ENCODE measurements at places on chromosomes 7 and 10.

- no peak for DNase-seq
Measured at GRCh38 chr10:35579116-35579515, 26.0 kb upstream of the GJD4 start.

DNA sequence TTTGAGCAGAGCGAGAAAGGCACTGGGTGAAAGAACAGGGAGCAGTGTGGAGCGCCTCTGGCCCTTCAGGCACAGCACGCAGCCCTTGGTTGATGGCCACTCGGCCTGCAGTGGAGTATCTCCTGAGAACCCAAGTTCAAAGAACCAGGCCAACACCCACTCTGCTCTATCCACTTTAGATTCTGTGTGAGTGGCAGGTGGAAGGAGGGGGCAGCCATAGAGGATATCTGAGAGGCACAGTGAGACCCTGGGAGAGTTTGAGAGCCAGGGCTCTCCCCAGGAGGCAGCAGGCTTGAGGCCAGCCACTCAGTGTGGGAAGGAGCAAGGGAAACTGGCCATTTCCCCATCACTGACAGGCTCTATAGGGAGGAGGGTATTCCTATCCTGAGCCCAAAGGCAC is 52.5 kb upstream of the PTN start:
- DNase-seq: no peak

DNA sequence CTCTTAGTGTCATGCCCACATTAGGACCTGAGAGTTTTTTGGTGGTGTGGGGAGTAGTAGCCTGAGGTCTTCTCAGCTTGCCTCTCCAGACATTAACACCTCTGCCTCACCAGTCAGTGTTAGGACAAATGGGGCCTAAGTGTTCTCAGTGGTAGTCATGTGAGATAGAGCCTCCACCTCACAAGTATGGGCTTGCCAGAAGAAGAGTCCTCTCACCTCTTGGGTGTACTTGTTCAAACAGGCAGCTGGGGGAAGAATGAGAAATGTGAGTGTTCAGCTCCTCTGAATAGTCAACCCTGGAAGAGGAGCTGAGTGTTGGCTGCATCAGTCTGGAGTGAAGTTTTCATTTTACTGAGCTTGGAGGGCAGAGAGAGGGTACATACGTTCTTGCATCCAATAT is 464.6 kb downstream of the POM121L12 start:
- DNase-seq: no peak

- DNase-seq: no peak
Measured at GRCh38 chr10:85847085-85847484, 519.5 kb downstream of the GRID1 start.

GRCh38 chr7:129495987-129496386 is 6.3 kb upstream of the SMKR1 start:
- no peak for DNase-seq

- DNase-seq: no peak
Measured at GRCh38 chr10:33818343-33818742, 483.9 kb upstream of the NRP1 start.

DNA sequence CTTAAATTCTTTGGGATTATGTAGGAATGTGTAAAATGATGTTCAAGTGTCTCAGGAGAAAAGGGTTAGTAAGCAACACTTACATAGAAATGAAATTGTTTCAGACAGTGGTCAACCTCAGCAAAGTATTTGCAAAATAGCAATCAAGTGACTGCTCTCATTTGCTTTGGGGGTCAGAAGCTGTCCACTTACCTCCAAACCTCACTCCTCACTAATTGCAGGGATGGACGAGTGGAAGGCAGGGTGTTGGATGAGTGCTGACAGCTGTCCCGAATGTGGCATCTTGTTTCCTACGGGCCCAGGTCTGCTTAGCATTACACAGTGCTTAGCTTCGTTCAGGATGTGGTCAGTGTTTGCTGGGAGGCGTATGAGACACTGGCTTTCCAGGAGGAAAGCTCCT is 437.0 kb downstream of the SUGCT start:
- no peak for DNase-seq

GRCh38 chr7:18212758-18213157 is 185.1 kb upstream of the PRPS1L1 start:
- no peak for DNase-seq

- no peak for DNase-seq
Measured at GRCh38 chr7:85125176-85125575, 61.7 kb downstream of the SEMA3D start.

DNA sequence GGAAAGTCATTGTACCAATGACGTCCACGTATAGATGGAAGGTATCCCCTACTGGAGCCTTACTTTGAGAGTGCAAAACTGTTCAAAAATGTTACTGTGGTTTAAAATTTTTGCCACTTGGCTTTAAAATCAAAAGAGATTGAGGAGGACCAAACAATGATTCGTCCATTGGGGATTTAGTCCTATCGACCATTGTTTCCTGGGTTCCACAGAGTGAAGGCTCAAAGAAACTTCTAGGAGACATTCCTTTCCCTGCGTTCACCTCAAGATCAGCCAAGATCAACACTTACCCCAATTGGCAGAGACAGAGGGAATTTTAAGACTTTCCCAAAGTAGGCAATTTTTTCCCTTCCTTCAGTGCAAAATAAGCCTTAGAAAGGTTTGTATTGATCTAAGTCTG is 152.3 kb downstream of the NEBL start:
- no peak for DNase-seq

- no peak for DNase-seq
Measured at GRCh38 chr10:13525663-13526062, 3.2 kb downstream of the BEND7 start.

DNA sequence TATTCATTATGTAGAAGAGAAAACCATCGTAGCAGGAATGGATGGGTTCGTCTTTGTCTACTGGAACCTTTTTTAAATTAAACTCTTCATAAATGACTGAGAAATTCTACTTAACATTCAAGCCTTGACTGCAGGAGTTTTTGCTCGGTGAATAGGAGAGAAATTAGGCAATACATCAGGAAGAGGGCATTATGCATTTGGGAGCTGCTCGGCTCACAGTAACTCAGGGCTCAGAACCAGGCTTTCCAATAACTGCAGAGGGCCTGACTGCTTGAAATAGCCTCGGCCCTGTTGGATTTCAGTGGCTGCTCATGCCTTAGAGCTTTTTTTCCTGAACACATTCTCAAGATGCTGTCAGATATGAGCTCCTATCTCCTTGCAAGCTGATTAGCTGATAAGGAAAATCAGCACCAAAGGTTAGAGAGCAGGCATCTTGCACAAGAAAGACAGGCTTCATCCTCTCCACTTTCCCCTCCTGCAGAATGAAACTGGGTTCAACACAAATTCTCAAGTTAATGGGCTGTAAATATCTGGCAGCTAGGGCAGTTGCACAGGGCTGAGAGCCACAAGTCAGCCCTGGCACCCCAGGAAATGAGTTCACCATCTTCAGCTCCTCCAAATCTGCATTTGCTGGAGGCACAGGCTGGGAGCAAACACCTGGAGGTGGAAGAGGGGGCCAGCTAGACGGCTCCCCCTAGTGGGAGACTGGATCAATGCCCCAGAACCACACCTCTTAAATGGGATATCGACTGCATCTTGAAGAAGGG is 24.3 kb downstream of the TECTB start:
- DNase-seq: no peak

DNA sequence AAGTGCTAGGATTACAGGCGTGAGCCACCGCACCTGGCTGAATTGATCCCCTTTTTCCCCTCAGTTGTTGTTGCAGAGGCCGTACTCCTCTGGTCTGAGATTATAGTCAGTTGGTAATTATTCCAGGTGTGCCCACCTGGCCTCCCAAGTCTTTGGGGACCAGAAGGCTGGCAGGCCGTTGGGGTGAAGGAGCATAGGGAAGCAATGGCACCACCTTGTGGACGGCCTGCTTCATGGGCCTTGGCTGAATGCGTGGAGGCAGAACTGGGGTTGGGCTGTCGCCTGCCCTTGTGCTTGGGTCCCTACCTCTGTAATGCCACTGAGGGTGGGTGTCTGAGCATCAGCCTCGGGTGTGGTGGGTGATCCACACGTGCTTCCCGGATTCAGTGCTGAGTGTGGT is 125.7 kb downstream of the RGS10 start:
- DNase-seq: no peak

DNA sequence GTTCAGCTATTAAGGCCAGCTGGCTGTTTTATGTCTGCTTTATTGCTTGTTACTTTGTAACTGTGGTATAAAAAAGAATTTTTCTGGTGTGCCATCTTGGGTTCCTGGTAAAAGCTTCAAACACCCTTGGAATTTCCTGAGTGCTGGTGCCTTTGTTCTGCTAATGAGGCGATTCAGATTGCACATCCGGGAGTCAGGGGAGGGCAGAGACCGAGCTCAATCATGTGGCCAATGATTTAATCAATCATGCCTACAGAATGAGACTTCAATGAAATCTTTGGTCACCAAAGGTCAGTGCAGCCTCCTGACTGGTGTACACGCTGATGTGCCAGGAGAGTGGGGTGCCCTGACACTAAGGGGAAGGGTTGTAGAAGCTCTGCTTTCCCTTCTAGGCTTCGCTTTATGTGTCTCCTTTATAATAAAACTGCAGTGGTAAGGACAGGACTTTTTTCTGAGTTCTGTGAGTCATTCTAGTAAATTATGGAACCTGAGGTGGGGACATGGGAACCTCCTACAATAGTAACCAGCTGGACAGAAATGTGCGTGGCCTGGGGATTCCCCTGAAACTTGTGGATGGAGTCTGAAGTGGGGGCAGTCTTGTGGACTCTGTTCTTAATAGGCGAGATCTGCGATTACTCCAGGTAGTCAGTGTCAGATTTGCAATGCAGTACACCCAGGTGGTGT is 69.4 kb upstream of the OGDHL start:
- no peak for DNase-seq

GRCh38 chr10:59708816-59709394 is 745 bp downstream of the SLC16A9 start:
- DNase-seq: no peak

DNA sequence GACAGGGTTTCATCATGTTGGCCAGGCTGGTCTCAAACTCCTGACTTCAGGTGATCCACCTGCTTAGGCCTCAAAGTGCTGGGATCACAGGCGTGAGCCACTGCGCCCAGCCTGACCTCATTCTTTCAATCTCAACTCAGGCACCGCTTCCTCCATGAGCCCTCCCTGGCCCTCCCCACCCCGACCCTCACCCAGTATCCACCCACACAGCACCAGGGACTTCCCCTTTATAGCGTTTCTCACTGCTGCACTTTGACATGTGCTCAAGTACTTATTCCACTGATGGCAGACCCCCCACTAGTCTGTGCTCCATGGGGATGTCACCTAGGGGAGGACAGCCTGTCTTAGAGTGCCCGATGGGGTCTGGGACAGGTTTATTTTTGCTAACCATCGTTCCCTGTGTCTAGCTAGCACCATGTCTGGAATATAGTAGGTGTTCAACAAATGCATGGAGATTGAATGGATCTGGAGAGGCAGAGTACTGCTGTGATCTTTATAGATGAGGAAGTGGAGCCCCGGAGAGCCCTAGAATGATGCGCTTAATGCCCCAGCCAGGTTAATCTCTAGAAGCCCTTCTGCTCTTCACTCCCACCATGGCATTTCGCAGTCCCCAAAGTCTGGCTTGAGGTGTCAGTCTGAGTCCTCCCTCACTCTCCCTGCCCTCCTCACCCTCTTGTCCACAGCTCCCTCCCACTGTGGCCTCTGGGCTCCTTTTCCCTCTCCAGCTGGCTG is 258.8 kb downstream of the RPS24 start:
- no peak for DNase-seq

- DNase-seq: no peak
Measured at GRCh38 chr10:106378251-106378650, 786.3 kb downstream of the SORCS1 start.

DNA sequence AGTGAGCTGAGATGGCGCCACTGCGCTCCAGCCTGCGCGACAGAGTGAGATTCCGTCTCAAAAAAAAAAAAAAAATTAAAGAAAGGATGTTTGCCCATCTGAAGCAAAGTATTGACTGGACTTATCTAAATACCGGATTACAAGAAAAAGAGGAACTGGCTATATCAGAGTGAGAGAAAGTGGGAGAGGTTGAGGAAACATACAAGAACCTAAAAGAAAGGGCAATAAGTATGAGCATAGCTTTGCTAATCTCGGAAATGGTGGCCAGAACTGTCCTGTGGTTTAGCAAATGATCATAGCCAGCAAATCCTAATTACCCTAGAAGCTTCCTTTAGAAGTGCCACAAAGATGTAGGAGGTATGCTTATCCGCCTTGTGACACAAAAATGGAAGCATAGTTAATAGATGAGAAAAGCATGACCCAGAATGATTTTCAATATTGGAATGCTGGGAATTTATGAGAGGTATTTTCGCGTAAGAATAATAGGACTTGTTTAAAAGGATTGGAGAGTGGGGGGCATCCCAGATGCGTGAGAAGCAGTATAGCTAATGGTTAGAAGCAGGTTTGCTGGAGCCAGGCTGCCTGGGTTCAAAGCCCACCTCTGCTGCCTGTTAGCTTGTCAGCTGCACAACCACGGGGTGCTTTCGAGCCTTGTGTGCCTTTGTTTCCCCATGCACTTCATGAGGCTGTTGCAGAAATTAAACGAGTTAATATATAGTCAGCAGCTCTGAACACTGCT is 1.2 kb upstream of the GTPBP4 start:
- no peak for DNase-seq

GRCh38 chr7:3065724-3066143 is 22.1 kb upstream of the CARD11 start:
- no peak for DNase-seq

- no peak for DNase-seq
Measured at GRCh38 chr10:29715296-29715695, 80.5 kb upstream of the SVIL start.

- DNase-seq: peak; percentile 65
Measured at GRCh38 chr10:93386631-93387369, 95.3 kb downstream of the MYOF start.

- DNase-seq: no peak
Measured at GRCh38 chr7:136640977-136641376, 227.5 kb upstream of the CHRM2 start.

- no peak for DNase-seq
Measured at GRCh38 chr7:139940866-139941265, 111.8 kb downstream of the TBXAS1 start.

DNA sequence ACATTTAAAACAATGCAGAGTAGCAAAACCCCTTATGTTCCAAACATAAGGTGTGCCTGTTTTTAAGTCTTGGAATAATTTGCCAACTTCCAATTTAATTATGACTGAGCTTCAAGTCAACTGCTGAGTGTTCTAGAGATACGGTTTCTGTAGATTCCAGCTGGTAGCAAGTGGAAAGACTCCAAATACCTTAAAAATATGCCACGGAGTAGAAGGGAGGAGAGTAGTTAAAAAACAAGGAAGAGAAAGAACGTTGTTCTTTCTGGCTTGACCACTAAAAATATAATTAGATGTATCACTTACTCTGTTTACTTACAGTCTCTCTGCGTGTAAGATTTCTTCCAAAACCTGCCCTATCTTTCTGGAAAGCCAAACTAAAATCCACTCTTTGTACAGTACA is 24.5 kb upstream of the ABLIM1 start:
- no peak for DNase-seq
